ENCODE measurements at places on chromosomes 13 and 19. TPM values are rescaled to one million over a fixed set of nuclear protein-coding genes. Genes with fewer than 3 reads are reported as not detected.

PODNL1 gene
- 1.1 TPM for total RNA-seq

HSH2D gene
- not detected for total RNA-seq

EDNRB gene
- 7.3 TPM for total RNA-seq

ZNF8 gene
- 3.1 TPM for total RNA-seq

GRIN2D gene
- total RNA-seq, result 0.64 TPM

TEKTIP1 gene
- total RNA-seq, result not detected

WTIP gene
- total RNA-seq, result 14.9 TPM

IGSF23 gene
- total RNA-seq, result 1.2 TPM

COMMD6 gene
- 54.2 TPM for total RNA-seq

C19orf33 gene
- total RNA-seq, result 65.5 TPM

ZNF628 gene
- total RNA-seq, result 8.3 TPM

INSL3 gene
- 0.44 TPM for total RNA-seq

GIPC1 gene
- 137 TPM for total RNA-seq

IFI30 gene
- total RNA-seq, result 16.9 TPM

STOML3 gene
- not detected for total RNA-seq

ATP1A3 gene
- total RNA-seq, result not detected

GARIN5A gene
- not detected for total RNA-seq

KANK2 gene
- total RNA-seq, result 63.6 TPM

PRKCSH gene
- 167 TPM for total RNA-seq

SLC6A16 gene
- total RNA-seq, result 0.07 TPM

AMH gene
- total RNA-seq, result not detected

CYP4F12 gene
- not detected for total RNA-seq

METTL21C gene
- total RNA-seq, result not detected

PRRG2 gene
- 1.1 TPM for total RNA-seq

ALKBH7 gene
- 23.7 TPM for total RNA-seq

PPM1N gene
- total RNA-seq, result not detected

All from mammary microvascular endothelial cell (primary cell).